ENCODE measurements at places on chromosomes 5 and 9.

DNA sequence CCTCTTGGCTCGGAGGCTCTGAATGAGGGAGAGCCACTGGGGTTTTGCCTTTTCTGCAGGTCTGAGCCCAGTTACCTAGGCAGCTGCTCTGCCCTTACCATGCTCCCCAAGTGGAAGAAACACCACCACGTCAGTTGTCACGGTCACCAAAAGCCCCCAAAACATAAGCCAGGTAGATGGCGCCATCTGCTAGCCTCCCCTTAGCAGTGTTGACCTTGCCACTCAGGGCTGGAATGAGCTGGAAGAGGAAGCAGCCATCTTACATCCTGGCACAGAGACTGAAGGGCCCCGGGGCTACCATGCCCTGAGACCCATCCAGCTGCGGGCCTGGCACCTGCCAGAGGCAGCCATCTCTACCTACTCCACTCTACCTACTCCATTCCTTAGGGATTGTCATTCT is 7.4 kb downstream of the ZER1 start:
- peak; percentile 3 for DNase-seq

DNA sequence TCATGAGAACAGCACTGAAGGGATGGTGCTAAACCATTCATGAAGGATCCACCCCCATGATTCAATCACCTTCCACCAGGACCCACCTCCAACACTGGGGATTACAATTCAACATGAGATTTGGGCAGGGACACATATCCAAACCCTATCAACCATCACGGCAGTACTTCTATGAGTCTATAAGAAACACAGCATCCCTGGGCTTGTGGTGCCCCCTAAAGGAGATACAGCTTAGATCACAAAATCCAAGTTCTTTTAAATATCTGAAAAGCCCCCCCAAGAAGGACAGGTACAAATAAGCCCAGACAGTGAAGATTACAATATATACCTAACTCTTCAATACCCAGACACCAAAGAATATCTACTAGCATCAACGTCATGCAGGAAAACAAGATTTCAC is 233.7 kb upstream of the ADRA1B start:
- DNase-seq, result no peak

- no peak for DNase-seq
Observed at GRCh38 chr5:9869616-9870288, 239.6 kb upstream of the TAS2R1 start.

GRCh38 chr5:58184910-58185309 is 275.0 kb downstream of the PLK2 start:
- no peak for DNase-seq

GRCh38 chr9:14935106-14935751 is 25.0 kb upstream of the FREM1 start:
- no peak for DNase-seq

- DNase-seq, result peak; percentile 64
Observed at GRCh38 chr9:27441741-27442070, 82.4 kb upstream of the IFNK start.

- peak; percentile 58 for DNase-seq
Observed at GRCh38 chr5:180784497-180785097, 18.0 kb downstream of the MGAT1 start.

GRCh38 chr5:60651872-60652620 is 47.9 kb downstream of the DEPDC1B start:
- peak; percentile 94 for DNase-seq

GRCh38 chr5:103060424-103060954 is 59.4 kb downstream of the GIN1 start:
- DNase-seq, result no peak

- DNase-seq, result peak; percentile 70
Observed at GRCh38 chr9:83472764-83473163, 65.4 kb downstream of the FRMD3 start.

DNA sequence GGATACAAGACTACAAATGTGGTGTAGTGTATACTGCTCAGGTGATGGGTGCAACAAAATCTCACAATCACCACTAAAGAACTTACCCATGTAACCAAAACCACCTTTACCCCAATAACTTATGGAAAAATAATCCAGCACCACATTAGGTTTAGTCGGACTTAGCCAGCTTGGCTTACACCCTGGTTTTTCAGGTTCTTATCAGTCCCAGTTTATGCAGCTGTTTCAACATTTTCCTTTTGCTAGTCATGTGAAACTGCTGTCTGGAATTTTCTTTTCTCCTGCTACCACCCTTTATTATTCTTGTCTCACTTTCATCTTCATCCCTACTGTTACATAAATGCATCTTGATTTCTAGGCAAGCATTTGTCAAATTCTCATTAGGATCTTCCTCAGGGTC is 51.5 kb downstream of the STK32A start:
- no peak for DNase-seq

Data from MV-4-11 (cell line).